Forelimb muscle (tissue), 1 donor: ENCODE measurements at places on chromosomes 16 and 17.

DNA sequence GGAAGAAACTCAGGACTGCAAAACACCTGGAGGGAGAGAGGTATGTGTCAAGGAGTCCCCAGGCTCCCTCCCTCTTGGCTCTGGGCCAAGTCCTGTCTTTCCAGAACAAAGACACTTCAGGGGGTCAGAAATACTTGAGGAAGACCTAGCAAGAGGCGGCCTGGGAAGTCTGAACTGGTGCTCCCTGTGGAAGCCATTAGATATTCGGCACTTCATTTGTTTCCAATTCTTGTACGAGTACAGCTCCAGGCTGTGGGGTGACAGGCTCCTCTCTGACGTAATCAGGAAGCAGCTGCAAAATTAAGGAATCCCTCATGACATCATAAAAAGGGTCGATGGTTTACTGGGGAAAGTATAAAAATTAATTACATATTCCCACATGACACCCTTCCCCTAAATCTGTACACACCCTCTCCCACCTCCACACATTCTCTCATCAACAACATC is 108.7 kb downstream of the SMG6 start:
- DNase-seq: no peak

- no peak for DNase-seq
Measured at GRCh38 chr17:54861471-54861983, 39.1 kb upstream of the TOM1L1 start.

- DNase-seq: no peak
Measured at GRCh38 chr16:11412175-11412904, 67.1 kb downstream of the RMI2 start.

GRCh38 chr17:28901866-28902818 is 737 bp downstream of the DHRS13 start:
- DNase-seq: no peak

DNA sequence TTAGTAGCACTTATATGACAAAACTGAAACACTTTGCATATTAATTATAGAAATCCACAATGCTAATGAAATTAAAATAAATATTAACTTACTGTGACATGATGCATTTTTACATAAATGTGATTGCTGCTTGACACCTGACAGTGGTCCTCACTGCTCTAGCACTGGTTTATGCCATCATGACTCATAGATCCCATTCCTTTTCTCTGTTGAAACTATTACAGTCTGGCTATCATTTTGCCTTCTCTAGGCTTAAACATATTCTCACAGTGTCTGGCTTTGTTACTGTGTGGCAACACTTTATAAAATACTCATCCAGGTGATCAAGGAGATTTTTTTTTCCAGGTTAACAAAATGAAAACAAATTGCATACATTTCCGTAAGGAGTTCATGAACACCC is 108.0 kb downstream of the MRTFB start:
- DNase-seq: no peak

DNA sequence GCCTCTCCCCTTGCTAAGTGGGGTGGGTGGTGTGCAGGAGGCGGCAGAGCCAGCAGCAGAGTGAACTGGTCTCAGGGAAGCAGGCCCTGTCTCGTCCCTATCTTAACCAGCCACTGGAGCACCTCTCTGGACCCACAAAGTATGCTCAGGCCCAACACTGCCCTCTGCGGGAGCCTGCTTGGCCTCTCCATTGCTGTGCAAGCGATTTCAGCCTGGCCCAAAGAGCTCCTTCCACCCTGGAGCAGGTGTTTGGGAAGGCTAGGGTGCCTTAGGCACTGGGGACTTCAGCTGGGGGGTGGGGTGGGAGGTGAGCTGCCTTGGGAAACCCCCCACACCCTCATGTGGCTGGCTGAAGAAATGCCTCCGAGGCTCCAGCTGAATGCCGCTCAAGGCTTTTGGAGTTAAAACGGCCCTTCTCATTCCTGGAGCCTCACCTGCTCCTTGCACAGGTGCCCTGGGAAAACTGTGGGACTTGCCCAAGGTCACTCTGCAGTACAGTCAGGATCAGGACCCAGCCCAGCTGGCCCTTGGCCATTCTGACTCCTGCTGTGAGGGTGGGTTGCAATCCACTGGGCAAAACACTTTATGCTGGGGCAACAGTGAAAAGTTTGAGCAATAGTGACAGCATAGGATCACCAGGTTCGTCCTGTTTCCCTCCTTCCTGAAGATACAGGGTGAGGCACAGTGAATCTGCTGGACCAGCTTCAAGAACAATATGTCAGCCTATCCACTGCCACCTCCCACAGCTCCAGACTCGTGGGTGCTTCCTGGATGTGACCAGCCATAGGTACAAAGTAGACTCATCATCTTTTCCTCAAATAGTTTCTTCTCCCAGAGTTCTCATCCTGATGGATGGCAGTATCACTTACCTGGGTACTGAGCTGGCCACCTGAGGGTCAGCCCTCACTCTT is 5.9 kb upstream of the UBE2O start:
- DNase-seq: no peak

GRCh38 chr17:82200743-82201497 is 11.7 kb downstream of the CCDC57 start:
- DNase-seq: no peak

GRCh38 chr16:86038926-86039310 is 140.0 kb downstream of the IRF8 start:
- no peak for DNase-seq

DNA sequence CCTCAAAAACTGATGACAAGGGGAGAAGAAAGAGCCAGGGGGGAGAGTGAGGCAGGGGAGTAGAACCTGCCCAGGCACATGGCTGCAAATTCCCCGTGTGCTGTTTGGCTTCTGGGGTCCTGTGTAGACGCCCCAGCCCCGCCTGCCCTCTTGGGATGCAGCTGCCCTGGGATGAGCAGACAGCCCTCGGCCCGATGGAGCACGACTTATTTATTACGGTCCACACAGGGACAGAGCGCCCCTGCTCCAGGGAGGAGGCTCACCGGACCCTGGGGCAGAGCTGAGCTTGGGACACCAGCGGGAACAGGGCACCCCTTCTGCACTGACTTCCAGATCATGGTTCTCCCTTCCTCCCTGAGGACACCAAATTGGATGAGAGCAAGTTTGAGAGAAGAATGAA is 9.1 kb downstream of the LDHD start:
- DNase-seq: no peak

DNA sequence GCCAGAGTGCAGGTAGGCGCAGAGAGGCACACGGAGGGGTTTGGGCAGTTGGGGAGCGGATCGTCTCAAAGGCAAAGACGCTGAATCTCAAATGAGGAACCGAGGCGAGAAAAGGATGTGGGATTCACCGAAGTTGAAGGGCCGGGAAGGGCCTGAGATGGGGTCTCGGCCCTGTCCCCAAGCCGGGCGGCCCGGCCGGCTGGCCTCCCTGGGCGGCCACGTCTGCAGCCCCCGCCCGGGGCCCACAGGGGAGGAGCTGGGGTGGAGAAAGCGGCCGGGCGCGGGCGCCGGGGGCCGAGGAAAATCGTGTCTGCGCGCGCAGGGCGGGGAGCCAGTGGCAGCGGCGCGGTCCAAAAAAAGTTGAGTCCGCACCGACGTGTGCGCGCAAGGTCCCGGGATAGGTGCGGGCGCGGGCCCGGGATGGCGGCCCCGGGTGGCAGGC is 458 bp downstream of the SLC12A4 start:
- DNase-seq: no peak

- no peak for DNase-seq
Measured at GRCh38 chr16:66273053-66273452, 93.4 kb upstream of the CDH5 start.

GRCh38 chr16:62213763-62214162 is 177.5 kb upstream of the CDH8 start:
- no peak for DNase-seq

DNA sequence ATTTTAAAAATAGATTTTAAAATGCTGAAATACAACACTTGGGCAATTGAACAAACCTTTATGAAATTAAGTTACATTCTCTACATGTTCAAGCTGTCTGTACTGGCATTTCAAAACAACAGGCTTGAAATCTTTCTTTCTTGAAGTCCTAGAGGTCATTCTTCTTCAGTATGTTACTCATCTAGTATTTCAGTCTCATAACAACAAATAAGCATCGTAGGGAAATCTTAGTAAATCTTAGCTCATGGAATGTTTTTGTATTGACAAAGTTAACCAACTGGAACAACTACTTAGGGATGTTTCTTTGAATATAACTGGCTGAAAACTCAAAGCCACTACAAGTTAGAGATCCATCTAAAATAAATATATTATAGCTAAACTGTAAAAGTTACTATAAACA is 96.6 kb downstream of the KIF2B start:
- no peak for DNase-seq

- DNase-seq: no peak
Measured at GRCh38 chr17:82073446-82073845, 7.8 kb upstream of the DUS1L start.

GRCh38 chr17:28722417-28723158 is 2.8 kb downstream of the RPL23A start:
- DNase-seq: no peak

DNA sequence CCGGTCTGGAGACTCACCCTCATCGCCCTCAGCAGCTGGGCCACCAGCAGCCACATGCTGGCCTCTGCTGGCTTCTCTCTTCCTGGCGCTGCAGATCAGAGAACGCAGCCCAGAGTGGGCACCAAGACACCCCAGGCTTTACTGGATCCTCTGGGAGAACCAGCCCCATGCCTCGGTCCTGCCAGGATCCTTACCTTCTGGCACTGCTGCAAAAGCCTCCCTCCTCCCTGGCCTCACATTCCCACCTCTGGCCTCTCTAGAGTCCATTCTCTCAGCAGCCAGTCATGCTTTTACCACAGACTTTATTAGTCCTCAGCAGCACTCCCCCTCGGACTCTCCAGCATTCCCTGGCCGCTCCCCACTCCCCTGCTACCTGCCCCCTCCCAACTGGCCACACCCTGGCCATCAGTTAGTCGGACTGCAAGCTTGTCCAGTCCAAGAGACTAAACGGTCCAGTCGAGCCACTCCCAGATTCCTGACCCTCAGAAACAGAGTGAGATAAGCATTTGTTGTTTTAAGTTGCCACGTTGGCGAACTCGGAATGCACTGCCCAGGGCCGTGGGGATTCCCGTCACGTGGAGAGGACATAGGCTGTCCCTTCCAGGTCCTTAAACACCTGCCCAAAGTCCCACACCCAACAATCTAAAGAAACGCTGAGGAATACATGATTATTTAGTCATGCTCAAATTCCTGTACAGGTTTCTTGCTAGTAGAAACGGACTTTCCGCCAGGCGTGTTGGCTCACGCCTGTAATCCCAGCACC is 5.9 kb upstream of the SPG7 start:
- DNase-seq: no peak

DNA sequence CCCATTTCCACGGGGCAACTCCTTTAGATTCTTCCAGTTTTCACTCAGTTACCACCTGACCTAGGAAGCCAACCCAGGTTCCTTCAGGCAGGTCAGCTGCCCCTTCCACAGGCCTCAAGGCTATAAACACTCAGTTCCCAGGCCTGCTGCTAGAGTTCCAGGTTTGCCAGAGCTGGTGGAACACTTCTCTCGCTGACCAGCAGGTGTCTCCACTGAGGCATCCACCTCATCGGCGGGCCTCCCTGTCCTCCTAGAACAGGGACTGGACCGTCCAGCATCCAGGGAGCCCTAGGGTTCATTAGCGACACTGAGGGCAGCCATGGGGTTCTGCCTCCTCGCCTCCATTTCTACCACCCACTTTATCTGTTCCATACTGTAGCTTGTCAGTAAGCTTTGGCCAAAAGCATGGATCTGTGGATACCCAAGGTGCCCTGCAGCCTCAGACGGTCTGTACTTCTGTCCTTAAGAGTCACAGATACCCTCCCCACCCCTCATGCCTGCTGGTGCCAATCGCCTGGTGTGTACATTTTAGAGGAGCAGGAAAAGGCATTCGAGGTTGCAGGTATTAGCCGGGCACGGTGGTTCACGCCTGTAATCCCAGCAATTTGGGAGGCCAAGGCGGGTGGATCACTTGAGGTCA is 29.0 kb downstream of the PIMREG start:
- no peak for DNase-seq

- DNase-seq: no peak
Measured at GRCh38 chr17:52147431-52147830, 11.1 kb downstream of the CA10 start.

DNA sequence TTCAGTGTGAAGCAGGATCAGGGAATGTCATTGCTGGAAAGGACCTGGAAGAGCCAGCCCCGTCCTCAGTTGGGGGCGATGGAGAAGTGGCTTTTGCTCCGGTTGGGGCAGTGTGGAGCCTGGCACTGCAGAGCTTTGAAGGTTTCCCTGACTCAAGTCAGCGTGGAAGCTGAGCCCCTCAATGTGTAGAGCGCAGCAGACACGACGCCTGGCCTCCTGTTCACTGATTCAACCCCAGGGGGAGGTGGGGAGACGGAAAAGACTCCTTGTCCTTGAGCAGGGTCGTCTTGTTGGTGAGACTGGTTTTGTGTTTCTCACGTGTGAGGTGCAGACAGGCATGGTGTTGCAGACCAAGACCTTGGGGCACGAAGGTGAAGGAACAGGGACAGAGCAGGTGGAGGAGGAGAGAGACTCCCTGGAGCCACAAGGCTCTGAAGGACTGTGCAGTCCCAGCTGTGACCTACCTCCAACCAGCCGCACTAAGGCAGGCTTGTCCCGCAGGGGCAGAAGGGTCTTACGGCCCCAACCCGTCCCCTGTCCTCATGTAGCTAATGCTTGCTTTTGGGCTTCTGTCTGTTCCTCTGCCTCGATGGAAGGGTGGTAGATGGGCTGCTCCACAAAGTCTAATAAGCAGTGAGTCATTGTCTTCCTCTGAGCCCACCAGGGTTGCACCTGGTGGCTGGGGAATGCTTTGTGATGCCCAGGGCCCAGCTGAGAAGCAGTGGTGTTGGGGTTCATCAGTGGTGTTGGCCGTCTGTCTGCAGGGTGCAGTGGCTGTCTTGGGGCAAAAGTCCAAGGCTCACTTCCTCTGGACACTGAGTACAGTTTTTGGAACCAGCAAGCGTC is 47.8 kb downstream of the MPRIP start:
- DNase-seq: no peak

DNA sequence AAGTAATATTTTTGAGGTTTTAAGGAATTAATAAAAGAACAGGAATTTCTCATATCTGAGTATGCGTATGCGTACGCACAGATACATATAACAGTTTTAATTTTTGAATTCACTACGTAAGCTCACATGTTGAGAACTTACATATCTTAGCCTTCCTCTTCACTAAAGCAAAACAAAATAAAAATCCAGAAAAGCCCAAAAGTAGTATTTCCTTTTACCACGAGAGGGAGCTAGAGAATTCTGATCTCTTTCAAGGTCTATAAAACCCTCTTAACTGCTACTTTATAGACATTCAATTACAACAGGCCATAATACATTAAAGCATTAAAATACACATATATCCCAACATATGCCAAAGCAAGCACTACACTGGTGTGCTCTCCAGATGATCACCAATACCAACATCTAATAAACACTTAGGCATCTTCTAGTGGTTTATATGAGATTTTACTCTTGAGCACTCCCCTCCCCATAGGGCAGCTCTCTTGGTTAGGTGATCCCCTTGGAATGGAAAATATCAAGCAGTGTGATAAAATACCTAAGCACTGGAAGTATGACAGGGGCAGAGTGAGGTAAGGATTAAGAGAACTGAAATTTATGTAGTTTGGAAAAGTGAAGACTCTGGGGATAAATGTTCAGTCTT is 94.0 kb downstream of the SKAP1 start:
- peak; percentile 46 for DNase-seq
